ENCODE measurements at places on chromosomes 4 and X. TPM values are rescaled to one million over a fixed set of nuclear protein-coding genes. Genes with fewer than 3 reads are reported as not detected.

The LUZP4 gene
- not detected for total RNA-seq

The FUNDC1 gene
- total RNA-seq, result 6.4 TPM

The POU3F4 gene
- total RNA-seq, result not detected

The HTR2C gene
- total RNA-seq, result not detected

The CFAP47 gene
- total RNA-seq, result not detected

The PNMA6F gene
- total RNA-seq, result not detected

The PNPLA4 gene
- 4.4 TPM for total RNA-seq

The TMEM156 gene
- total RNA-seq, result 59.9 TPM

The SPON2 gene
- total RNA-seq, result 3.8 TPM

The KANTR gene
- 26.8 TPM for total RNA-seq

The STAP1 gene
- 62.3 TPM for total RNA-seq

The CHRDL1 gene
- not detected for total RNA-seq

The GC gene
- not detected for total RNA-seq

The AWAT2 gene
- not detected for total RNA-seq

The SFRP2 gene
- not detected for total RNA-seq

The PWWP3B gene
- total RNA-seq, result not detected

The MAGEB2 gene
- total RNA-seq, result not detected

The CPZ gene
- total RNA-seq, result not detected

The FGFRL1 gene
- 28.5 TPM for total RNA-seq

The SLC6A14 gene
- total RNA-seq, result not detected

The DACH2 gene
- not detected for total RNA-seq

The CLDN22 gene
- total RNA-seq, result not detected

The PRKX gene
- 52.5 TPM for total RNA-seq

The TLR2 gene
- total RNA-seq, result 5.4 TPM

The CLDN2 gene
- not detected for total RNA-seq

The CYBB gene
- 127 TPM for total RNA-seq

The SYTL4 gene
- total RNA-seq, result not detected

The P2RY8 gene
- total RNA-seq, result 142 TPM

The CT45A10 gene
- not detected for total RNA-seq

The FGF5 gene
- total RNA-seq, result not detected

The PABPC1L2A gene
- total RNA-seq, result not detected

The SYTL5 gene
- not detected for total RNA-seq

The PPEF2 gene
- 0.24 TPM for total RNA-seq

The SOX3 gene
- not detected for total RNA-seq

The VCX3B gene
- total RNA-seq, result not detected

The RHOH gene
- total RNA-seq, result 209 TPM

The ZDHHC9 gene
- total RNA-seq, result 4.5 TPM

The NDUFB11 gene
- total RNA-seq, result 56.8 TPM

The CTAG1A gene
- total RNA-seq, result not detected

The EMCN gene
- not detected for total RNA-seq

The CRMP1 gene
- 0.10 TPM for total RNA-seq

The MTTP gene
- total RNA-seq, result not detected

The FAT4 gene
- total RNA-seq, result 0.02 TPM

The SLC10A4 gene
- total RNA-seq, result 0.25 TPM

The S100G gene
- not detected for total RNA-seq

The RASSF6 gene
- 14.6 TPM for total RNA-seq

The MAGEA12 gene
- total RNA-seq, result not detected

The PPA2 gene
- 51.5 TPM for total RNA-seq

The MGARP gene
- not detected for total RNA-seq

The TMEM31 gene
- total RNA-seq, result not detected

The PCDH18 gene
- not detected for total RNA-seq

The LIMCH1 gene
- not detected for total RNA-seq

The HAND2 gene
- total RNA-seq, result not detected

The TENM3 gene
- not detected for total RNA-seq

The IGSF1 gene
- not detected for total RNA-seq

The NLGN3 gene
- total RNA-seq, result 1.3 TPM

The MSX1 gene
- not detected for total RNA-seq

The TRO gene
- total RNA-seq, result 5.8 TPM

The DGKQ gene
- 34.9 TPM for total RNA-seq
